Activated T-cell treated with anti-CD3 and anti-CD28 coated beads for 1 hour (primary cell): ENCODE measurements at places on chromosomes 5 and 9.

DNA sequence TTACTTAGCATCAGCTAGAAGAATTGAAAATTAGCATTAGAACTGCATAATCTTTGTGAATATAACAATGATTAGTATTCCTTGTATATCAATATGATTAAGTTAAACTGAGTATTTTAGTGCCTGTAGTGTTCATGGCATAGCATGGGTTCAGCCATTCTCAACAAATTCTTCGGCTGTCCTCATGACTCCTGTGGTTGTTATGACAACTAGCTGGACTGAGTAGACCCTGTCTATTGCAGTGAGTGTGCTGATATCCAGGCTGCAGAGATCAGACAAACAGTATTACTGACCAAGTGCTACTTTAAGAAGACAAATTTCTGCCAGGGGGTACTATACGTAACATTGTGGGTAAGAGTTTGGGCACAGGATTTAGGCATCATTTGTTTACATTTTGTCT is 125.9 kb downstream of the NUDT12 start:
- DNase-seq = no peak

GRCh38 chr5:159764283-159765134 is 151.8 kb upstream of the ADRA1B start:
- DNase-seq = no peak

- DNase-seq = no peak
Measured at GRCh38 chr9:91899219-91899563, 50.8 kb downstream of the ROR2 start.

DNA sequence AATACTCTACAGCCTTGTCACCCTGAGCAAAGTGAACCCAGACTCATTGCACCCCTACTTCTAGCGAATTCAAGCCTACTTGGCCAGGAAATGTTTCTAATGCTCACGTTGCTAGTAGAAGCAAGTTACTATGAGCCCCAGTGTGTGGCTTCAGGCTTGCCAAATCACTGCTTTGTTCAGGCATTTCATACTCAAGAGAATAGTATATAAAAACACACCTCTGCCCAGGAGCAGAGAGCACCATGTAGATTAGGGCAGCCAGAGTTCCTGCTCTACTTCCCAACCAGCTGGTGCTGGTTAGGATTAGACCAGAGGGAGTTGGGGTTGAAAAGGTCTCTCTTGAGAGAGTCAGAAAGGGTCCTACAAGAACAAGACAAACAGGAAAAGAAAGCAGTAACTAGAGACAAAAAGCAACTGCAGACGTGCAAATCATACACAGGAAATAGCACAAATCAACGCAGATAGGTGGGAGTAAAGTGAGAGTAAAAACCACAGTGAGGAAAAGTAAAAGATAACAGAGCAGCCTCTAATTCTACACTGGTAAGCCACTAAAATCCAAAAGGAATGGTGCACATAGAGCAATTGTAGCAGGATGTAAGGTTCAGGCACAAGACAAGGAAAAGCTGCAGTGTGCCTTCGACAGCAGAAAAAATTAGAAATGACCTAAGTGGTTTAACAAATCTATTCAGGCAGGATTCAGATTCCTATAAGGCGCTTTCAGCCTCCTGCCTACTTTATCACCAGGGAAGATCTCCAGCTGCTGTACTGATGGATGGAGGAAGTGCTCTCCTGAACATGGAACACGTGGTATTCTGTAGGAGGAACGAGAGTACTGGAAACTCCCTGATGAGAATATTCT is 49.6 kb upstream of the KIF2A start:
- DNase-seq = peak; percentile 2
